M059J (cell line): ENCODE measurements at places on chromosomes 3 and 15.

DNA sequence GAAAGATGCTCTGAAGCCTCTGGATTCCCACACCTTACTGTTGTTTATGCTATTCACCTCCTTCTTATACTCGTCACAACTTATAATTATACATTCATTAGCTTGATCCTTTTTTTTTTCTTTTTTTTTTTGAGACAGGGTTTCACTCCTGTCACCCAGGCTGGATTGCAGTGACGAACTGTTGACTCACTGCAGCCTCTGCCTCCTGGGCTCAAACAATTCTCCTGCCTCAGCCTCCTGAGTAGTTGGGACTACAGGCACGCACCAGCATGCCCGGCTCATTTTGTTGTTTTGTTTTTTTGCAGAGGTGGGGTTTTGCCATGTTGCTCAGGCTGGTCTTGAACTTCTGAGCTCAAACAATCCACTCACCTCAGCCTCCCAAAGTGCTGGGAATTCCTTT, 143.6 kb downstream of the PLCL2 start:
- DNase-seq = peak; percentile 16

DNA sequence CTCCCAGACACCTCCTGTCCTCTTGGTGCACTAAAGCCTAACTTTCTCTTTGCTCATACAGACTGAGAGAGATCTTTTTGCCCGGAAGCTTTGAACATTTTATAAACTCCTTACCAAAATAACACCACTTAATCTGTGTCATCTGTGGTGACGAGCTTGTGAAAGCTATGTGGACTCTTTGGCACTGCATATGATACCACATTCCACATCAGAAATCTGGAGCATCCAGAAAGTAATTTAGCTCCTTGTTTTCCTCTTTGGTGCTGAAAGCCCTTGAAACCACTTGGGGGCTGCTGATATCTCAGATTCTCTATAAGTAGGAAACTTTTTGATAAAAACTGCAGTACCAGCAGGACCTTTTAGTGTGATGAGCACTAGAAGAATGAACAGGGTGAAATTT, 128.3 kb downstream of the ALCAM start:
- peak; percentile 57 for DNase-seq

DNA sequence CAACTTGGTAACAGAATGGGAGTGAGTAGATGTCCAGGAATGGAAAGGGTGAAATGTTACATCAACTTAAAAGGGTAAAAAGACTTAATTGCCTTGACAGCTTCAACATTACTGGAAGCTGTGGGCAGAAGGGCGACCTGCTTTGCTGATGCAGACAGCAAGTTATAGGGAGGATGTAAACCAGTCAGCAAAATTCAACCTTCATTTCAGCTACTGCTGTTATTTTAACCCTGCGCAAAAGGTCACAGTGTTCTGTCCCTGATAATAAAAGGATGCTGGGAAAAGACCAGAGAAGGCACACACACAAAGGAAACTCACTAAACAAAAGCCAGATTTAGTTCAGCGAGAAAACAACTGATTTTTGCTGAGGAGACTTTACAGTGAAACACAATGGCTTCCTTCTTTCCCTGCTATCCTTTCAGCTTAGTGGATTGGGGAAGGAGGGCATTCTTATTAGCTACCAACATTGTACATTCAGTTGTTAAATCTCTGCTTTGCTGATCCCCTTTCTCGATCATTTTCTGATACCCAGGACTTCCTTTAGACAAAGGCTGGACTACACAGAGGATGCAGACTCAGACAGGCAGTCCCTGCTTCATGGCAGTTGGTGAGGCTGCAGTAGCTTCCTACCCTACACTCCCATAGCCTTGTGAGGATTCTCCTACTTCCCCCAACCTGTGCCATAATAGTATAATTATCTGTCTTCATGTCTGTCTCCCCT, 62.0 kb downstream of the P3H2 start:
- DNase-seq = peak; percentile 63

GRCh38 chr3:37243820-37244748, 69.7 kb upstream of the LRRFIP2 start:
- peak; percentile 87 for DNase-seq

DNA sequence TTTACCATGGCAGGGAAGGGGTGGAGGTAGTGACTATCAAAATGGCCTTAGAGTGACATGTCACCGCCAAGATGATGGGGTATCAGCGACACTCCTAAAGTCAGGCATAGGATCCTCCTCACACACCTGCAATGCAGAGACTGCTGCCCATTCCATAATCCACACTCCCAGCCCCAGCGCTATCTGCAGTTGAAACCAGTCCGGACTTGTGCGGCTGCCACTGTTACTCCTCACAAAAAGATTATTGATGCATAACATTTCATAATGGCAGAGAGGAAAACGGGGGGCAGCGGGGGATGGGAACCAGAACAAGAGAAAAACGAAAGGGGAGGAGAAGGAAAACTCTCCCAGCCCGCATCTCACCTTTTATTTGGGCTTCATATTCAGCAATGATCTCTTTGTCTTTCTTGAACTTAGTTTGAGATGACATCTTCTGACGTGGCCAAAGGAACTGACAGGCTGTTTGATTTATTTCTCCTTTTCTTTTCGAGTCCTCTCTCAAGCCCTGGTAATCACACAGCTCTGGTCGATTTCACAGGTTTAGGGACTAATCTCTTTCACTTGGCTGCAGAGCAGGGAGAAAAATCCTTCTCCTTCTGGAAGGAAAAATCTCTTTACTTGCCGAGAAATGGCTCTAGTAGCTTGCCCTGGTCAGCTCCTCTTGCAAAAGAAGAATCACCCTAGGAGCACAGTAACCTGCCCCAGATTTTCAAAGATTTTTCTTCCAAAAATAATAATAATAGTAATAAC, 749 bp downstream of the SRGAP3 start:
- peak; percentile 36 for DNase-seq

DNA sequence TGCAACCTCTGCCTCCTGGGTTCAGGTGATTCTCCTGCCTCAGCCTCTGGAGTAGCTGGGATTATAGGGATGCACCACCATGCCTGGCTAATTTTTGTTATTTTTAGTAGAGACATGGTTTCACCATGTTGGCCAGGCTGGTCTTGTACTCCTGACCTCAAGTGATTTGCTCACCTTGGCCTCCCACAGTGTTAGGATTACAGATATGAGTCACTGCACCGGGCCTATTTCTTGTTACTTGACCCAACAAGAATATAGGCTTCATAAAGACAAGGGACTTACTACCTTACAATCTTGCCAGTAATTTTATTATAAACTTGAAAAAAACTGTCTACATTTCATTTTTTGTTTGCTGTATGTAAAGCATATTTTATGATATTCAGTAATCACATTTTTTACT, 21.4 kb upstream of the ZBTB47 start:
- DNase-seq = peak; percentile 73

- peak; percentile 8 for DNase-seq
Observed at GRCh38 chr15:58077427-58077826, 11.9 kb upstream of the ALDH1A2 start.

DNA sequence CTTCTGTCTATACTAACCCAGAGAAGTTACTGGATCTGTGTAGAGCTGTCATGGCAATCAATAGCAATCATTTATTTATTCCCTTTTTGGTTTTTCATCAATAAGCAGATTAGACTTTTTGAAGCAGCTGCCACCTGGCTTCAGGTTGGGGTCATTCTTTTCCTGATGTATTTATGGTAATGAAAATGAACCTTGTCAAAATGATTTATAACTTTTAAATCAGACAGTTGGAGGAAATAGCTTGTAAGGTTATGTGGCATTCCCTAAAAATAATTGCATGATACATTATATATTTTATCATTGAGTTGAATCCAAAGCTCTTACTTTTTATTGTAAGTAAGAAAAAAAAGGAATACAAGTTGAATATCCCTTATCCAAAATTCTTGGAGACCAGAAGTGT, 8.6 kb downstream of the TIPARP start:
- no peak for DNase-seq

GRCh38 chr3:170598091-170598502, 12.2 kb upstream of the SLC7A14 start:
- DNase-seq = no peak

- peak; percentile 88 for DNase-seq
Observed at GRCh38 chr3:151404316-151404715, 19.8 kb upstream of the P2RY12 start.

DNA sequence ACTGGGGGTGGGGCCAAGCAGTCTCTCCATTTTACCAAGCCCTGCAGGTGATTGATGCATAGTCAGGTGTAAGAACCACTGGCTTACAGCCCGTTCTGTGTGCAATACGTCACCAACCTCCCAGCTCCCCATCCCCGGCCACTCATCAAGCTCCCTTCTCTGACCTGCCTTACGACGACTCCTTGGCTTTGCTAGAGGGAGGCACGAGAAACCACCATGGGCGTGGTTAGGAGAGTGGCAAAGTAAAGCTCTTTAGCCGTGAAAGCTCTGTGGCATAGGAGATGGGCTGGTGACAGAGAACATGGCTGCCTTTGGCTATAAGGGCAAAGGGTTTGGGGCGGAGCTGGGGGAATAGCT, 109.1 kb downstream of the BDH1 start:
- DNase-seq = no peak

DNA sequence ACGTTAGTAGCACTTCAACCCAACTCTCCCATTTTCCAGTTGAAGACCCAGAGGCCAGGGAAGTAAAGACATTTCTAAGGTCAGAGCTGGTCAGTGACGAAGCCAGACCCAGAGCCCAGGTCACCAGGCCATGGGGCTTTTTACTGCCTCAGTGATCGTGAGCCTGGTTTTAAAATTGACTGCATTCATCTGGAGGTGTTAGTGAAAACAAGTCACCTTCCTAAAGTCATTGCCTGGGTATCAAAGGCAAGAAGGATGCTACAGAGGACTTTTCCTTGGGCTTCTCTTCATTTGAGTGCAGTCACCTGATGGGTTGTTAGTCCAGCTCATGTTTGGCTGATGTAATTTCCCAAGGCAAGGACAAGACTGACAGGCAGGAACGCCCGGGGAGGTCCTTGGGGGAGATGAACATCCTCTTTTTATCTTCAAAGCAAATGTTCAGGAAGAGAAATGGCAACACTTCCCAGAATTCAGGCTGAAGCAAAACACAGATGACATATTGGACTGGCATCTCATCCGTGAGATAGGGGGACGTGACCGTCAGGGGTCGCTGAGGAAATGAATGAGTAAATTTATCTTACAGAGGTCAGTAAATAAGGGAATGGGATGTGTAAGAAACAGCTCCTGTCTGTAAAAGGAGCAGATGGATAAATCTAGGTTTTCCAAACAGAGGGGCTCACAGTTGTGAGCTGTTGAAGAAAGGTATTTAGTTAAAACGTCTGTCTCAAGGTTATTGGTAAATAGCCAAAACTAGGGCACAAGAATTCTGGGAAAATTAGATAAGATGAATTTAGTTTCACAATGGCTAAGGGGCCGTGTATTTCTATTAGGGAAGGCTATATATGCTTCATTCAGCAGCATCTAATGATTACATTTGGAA, 201.2 kb downstream of the OPA1 start:
- no peak for DNase-seq

GRCh38 chr3:131735116-131735515, 232.3 kb upstream of the MRPL3 start:
- DNase-seq = no peak

DNA sequence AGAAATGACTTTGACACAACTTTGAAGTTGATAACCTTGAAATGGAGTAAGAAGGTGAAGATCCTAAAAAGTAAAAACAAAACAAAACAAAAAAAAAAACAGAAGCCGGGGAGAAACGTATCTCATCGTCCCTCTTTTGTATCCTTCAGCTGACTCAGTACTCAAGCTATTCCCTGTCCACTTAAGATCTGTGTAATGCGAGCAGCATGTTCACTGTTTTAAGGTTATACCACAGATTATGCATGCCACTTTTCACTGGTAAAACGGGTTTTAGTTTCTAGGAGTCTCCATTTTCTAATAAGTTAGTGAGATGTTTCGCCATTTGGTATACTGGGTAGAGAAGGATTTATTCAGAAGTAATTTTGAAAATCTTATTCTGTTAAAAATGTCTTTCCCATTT, 324.3 kb downstream of the FEZF2 start:
- DNase-seq = no peak

DNA sequence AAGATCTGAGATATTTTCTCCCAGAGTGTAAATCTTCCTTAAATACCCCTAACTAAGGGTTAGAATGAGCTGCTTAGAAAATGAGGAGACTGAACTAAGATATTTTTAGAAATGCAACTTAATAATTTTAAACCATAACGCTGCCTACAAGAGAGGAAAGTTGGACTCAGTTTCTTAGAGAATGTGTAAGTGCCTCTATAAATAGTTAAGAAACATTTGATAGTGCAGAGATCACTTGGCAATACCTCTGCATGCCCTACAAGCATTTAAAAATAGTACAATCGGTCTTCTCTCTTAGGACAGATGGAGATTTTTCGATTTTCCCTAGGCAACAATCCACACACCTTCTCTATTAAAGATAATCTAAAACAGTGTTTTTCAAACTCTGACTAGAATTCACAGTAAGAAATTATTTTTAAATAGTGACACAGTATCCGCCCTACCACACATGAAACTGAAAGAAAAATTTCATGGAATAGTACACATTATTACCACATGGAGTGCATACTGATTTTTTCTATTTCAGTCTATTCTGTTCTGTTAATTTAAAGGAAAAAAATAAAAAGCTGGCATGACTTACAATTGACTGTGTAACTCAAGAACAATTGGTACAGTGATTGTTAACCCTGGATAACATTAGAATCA, 83.2 kb downstream of the GADL1 start:
- DNase-seq = no peak

GRCh38 chr3:113556316-113556945, 24.1 kb downstream of the SIDT1 start:
- DNase-seq = no peak

GRCh38 chr3:108513961-108514360, 3.6 kb upstream of the MYH15 start:
- DNase-seq = peak; percentile 44

GRCh38 chr15:37208146-37209040, 108.0 kb upstream of the MEIS2 start:
- DNase-seq = no peak
